ENCODE measurements at places on chromosomes 3 and 15.
A peak's percentile ranks its signal among the peaks of the same experiment; 100 is the strongest.

DNA sequence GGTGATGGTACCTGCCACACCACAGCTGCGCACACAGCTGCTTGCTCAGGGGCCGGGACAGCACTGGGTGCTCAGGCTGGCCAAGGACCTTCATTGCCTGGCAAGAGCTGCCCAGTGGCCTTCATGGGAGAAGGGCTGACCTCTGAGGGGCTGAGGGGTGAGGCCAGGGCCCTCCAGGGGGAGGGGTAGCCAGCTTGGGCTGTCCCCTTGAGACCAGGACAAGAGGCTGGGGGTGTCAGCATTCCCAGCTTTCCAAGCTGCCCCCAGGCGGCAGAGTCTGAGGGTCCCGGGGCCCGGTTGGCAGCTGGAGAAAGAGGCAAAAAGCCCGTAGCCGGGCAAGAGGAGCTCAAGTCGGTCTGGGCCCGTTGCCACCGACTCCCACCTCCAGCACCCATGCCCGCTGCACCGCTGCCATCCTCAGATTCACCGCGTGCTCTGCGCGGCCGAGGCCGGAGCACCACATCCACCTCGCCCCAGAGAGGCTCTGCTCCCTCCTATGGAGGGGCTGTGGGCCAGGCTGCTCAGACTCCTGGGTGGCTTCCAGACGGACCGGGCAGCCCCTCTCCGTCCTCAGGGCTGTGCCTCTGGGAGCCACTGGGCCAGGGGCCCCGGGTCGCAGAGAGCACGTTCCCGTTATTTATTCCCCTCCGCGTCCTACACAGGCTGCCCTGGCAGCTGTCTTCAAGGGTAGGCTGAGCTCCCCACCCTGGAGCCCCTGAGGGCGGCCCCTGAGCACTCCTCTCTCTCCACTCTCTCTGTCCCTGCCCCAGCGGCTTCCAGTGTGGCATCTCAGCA is 51.5 kb downstream of the PLXNA1 start:
- DNase-seq: no peak

DNA sequence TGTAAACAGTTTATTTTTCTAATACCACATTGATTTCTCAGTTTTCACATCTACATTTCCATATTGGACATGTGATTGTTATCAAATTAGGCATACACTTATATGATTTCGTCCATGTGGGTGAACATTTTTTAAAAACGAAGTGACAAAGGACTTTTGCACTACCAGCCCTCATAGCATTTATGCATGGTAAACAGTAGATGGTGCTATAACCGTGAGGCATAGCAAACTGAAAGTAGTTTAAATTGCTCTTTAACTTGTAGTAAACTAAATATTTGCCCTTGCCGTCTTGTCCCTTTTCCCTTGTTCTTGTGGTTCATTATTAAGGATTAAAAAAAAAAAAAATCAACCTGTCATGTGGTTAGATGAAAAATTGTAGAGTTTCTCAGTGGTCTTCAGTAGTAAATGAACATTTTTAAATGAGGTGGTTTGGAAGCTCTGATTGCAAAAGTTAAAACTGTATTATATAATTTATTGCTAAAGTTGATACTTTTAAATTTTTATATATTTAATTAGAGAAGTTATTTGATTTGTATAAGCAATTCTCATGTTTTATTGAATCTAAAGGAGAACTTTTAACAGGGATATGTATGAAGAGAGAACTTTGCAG is 24.0 kb downstream of the STX19 start:
- peak; percentile 53 for DNase-seq

DNA sequence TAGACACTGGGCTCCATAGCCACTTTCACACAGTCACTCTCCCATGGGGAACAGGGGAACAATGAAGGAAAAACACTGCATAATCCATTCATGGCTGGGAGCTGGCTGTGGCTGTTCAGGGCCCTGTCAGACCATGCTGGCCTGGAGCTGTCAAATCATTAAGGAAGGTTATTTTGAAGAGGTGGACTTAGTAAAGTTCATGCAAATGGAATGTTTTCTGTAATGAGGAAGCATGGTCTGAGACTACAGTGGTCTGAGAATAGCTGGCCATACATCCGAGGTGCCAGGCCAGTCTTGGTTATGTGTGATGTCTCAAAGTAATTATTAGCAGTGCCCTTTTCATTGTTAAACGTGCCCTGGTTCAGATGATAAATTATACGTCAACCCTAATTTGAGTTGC is 117.1 kb upstream of the MRPS22 start:
- DNase-seq: no peak

DNA sequence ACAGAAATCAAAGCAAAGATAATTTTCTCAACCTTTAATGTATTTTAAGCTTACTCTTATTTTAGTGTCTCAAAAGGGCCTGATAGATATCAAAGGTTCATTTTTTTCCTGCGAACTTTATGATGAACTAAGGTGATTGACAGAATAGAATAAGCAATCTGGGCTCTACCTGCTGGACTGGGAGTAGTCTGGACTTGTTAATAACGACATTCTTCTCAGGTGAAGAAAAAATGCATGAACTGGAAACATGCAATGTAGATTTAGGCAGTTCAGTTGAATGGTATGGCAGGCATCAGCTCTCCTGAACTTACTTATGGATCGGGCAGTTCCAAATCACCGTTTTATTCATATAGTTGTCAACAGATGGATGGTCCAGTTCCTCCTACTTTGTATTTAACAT is 189.7 kb upstream of the ZBTB20 start:
- no peak for DNase-seq

DNA sequence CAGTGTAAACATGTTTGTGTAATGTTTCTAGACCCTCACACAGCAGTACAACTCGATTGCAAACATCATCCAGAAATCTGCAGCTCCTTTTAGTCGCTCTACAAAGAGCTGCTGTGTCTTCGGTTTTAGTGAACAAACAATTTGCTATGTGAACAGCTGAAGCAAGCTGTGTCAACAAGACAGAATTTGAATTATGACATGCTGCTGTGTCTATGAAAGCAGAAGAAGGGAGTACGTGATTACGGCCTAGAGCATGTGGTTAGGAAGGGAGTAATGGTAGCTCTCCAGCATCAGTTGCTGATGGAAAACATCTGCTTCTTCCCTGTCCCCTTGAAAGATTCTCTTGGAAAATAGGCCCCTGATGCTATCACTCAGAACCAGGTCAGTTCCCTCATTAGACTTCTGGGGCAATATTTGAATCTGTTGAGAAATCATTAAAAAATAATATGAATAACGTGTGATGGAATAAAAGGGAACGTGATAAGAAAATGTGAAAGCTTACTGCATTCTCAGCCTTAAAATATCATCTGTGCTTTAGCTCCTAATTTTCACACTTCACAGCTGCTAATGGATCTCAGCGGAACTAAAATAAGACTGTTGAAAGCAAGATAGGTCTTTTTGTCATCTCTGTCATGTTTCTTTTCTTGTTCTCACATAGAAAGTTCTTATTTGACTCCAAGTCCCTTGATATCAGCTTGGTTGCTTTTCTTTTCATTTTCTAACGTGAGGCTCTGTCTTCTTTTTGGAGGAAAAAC is 891.5 kb downstream of the ROBO2 start:
- DNase-seq: peak; percentile 13

- DNase-seq: no peak
These were observed 23.9 kb downstream of the ALDH1L1 start for GRCh38 chr3:126156468-126156867.

DNA sequence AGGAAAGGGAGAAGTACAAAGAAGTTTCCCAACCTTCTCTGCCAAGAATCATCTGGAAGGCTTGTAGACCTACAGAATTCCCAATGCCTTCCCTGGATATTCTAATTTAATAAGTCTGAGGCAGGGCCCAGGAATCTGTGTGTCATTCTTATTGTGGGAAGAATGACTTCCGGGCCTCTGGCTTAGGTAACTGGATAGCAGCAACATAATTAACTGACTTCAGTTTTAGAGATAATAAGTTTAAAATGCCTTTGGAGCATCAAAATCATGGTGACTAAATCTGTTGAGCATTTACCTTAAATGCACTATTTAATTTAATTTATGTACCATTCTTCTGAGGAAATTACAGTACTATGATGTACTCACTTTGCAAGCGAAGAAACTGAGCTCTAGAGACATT is 44.3 kb upstream of the TM4SF1 start:
- DNase-seq: no peak
